ENCODE measurements at places on chromosomes 3 and 15.

GRCh38 chr15:35665896-35666536 is 120.1 kb upstream of the DPH6 start:
- no peak for DNase-seq

- DNase-seq, result no peak
These were observed 68.8 kb downstream of the APBA2 start for GRCh38 chr15:28954466-28955159.

GRCh38 chr3:133192967-133193366 is 154.8 kb downstream of the TMEM108 start:
- DNase-seq, result no peak

- no peak for DNase-seq
These were observed 393.3 kb downstream of the GRM7 start for GRCh38 chr3:7254251-7254650.

- DNase-seq, result no peak
These were observed 66.2 kb downstream of the SSR3 start for GRCh38 chr3:156488767-156489166.

- DNase-seq, result no peak
These were observed 59.5 kb downstream of the AMOTL2 start for GRCh38 chr3:134314588-134315285.

DNA sequence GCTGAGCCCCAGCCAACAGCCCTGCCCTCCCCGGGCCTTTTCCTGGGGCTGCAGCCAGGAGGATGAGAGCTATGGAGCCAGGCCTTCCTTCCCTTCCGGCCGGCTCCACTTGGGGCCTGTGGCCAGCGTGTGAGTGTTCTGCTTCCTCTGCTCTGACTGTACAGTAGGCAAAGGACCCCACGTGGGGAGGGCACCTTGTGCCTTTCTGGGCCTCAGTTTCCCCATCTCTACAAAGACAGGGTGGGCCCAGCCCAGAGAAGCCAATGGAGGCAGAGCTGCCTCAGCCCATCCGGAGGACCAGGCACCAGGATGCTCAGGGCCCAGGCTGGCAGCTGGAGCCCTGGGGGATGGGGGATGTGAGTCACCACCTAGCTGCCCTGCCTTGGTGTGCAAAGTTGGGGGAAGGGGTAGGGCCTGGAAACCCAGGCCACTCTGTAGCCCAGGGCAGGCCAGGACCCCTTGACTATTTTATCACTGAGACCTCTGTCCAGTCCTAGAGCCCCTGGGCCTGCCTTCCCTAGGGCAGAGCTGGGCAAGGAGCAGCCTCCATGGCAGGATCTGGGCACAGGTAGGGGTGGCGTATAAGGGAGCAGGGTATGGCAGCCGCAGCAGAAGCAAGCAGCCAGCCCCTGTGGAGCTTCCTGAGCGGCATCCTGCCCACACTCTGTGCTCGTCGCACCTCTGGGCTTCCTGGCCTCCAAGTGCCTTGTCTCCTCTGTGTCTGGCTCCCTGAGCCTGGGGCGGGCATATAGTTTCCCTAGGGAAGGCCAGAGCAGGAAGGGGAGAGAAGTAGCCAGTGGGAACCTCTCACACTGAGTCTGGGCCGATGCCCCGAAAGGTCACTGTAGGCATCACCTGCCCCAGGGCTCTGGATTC is 1.8 kb downstream of the PSTPIP1 start:
- DNase-seq, result no peak

GRCh38 chr3:89113893-89114840 is 6.7 kb downstream of the EPHA3 start:
- DNase-seq, result peak; percentile 95

- no peak for DNase-seq
These were observed 13.2 kb downstream of the FAM162A start for GRCh38 chr3:122397201-122397600.

DNA sequence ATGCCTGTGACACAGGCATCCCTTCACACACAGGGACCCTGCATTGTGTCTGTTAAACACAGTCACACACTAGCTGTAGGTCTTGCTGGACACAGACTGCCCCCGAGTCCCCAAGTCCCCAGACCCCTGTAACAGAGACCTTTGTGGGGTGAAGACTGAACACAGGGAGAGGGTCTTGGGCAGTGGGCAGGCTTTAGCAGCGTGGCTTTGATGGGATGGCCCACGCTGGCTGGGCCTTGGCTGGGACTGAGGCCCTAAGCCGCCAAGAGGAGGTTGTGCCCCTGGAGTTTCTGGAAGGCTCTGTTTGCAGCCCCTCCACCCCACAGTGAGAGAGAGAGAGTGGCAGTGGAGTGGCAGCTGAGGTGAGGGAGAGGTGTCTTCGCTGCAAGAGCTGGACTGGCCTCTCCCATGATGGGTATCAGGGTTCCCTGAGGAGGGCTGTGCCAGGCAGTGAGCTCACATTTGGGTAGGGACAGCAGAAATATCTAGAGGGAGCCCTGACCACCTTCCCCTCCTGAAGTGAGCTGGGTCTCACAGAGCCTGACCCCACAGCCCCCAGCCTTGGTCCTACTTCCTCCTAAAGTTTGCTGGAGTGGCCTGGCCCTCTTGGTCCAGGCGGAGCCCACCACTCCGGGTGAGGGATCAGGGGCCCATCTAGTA is 635 bp upstream of the VILL start:
- DNase-seq, result no peak

DNA sequence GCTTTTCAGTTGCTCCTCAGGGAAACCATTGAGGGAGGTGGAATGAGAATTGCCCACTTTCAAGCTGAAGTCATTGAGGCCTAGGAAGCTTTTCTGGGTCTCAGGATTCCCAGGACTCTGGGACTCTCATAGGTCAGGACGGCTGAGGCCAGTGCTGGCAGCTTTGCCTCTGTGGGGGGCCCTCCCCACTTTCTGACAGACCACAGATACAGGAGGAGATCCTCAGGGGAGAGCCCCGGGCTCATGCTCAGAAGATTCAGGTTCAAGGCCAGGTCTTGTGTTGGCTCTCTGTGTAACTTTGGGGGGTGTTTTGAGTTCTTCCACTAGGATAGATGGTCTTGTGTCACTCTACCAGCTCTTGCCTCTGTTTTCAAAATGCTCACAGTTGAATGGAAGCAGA is 50.0 kb downstream of the SMAD6 start:
- DNase-seq, result no peak

DNA sequence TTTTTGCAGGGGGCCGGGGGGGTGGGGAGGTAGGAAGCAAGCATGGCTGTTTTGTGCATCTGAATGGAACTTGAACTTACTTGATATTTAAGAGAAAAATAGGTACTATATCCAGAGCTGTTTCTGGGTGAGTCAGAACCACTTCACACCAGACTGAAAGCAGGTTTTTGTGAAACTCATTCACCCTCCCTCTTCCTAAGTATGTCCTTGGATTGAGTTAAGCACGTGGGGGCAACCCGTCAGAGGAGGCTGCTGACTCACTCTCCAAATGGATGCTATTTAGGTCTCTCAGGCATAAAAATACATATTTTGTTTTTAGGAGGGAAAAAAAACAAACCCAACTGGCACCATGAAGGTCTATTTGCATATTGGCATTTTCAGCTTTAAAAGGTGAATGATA is 270.3 kb downstream of the RYR3 start:
- no peak for DNase-seq

DNA sequence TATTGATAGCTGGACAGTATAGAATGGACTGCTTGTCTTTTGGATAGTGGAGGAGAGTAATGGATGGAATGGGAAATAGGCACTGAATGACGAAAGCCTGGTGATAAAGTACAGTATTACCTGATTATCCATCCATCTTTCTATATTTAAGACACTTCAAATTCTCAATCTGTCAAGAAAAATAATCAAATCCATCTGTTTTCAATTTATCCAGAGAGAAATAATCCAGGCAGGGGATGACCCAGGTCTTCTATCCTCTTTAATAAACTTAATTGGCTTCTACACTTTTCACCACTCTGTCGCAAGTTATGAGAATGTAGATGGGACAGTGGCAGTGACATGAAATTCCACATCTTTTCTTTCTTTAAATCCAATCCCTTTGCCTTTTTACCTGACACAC is 420.3 kb upstream of the PDZRN3 start:
- no peak for DNase-seq

DNA sequence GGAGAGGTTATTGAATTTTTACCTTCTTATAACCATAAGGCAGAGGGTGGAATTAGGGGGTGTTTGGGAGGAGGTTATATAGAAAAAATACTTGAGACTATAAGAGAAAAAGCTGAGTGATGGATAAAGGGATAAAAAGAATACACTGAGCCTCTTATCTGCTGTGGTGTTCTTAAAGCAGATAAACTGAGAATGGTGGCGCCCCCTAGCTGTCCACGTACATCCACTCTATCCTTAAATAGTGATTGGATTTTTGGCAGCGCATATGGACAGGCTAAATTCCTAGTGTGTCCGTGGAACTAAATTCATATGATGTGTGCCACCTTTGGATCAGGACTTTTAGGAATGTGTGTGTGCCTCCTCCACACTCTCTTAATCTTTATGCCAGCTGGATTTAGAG is 121.1 kb downstream of the OXSM start:
- no peak for DNase-seq

DNA sequence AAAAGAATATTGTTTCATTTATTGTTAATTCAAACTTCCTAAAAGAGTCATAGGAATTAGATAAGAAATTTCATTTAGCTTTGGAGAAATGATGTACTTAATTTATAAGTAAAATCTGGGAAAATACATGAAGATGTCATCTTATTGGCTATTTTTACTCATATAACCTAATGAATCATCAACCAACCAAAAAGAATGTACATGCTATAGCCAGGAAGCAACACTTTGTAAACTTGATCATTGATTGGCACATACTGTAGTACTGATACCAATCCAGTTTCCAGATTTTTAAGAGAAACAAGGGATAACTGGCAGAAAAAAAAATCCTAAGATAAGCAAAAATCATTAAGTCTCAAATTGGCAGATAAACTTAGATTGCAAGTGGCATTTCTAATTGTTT is 207.9 kb upstream of the CDIN1 start:
- DNase-seq, result no peak

DNA sequence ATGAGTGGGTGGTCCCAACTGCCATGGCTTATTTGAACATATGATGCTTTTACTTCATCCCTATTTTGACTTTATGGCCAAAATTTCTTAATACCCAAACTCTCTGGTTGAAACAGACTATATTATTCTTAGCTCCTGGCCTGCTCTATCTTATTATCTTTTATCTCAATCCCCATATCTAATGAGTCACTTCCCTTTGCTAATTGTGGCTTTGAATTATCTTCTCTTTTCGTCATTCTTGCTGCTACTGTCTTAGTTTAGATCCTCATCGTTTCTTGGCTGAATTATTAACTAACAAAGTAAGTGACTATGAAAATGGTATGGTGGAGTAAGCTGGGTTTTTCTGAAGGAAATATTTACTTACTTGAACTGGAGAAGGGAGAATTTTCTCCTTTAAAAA is 28.2 kb upstream of the DNAJC19 start:
- no peak for DNase-seq

DNA sequence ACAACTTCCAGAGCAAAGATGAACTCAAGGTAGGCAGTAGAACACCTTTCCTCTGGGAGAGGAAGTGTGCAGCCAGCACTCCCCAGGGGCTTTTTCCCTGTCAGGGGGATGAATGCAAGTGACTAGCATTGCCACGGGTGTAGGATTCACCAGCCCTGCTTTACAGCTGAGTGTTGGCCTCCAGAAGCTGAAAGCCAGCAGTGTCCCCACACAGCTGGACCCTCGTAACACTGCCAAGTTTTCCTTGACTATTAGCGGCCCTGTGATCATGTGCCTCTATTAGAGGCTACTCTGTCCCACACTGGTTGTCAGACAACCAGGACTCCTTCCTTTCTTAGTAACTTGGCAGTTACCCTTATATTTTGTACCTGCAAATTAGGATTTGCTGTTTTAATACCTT is 104.9 kb upstream of the MANF start:
- DNase-seq, result no peak

DNA sequence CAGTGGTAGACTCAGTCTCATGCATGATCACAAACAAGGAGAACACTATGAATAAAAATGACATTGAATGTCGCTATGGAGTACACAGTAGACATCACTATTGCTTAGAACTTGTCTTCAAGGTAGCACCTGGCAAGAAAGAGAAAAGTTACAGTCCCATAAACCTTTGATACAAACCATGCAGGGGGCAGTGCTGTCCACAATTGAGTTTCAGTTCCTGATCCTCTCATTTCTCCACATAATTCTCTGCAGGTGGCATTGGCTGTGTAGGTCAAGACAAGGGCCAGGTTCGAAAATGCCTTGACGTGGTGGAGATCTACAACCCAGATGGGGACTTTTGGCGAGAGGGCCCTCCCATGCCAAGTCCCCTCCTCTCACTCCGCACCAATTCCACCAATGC is 47.9 kb downstream of the KBTBD12 start:
- DNase-seq, result no peak

DNA sequence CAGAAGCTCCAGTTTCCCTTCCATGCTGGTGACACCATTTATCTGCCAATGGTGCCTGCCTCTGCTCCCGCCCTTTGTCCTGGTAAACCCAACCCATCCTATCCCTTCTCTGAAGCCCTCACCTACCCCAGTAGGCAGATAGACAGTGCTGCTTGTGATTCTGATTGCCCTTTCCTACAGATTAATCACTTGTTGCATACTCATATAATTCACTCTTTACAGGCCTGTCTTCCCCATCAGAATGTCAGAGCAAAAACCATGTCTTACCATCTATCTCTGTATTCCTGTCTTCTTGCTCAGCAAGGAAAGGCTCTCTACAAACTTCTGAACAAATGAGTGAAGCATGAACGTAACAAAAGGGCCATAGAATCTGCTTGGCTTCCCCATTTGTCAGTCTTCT is 47.9 kb downstream of the MRPS25 start:
- DNase-seq, result no peak

DNA sequence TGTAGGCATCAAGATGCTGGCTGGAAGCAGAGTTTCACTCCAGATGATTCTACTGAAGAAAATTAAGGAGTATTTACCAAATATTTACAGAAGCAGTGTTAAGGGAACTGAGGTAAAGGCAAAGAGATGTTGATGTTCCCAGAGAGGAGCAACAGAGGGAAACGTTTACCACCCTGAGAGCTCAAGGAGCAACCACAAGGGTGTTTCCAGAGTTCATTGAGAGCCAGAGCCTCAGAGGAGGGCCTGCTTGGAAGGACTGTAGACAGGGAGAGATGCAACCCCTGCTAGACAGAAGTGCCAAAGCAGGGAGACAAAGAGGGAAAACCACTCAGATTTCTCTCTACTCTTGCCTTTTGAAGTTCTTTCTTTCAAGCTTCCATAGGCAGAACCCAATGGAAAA is 474.5 kb downstream of the RBMS3 start:
- no peak for DNase-seq

- no peak for DNase-seq
These were observed 5.9 kb downstream of the FLNB start for GRCh38 chr3:58013973-58014649.

Measured in retina (tissue), 1 donor.